Aorta (tissue), 5 donors: ENCODE measurements at places on chromosomes 7 and 10. TPM values are rescaled to one million over a fixed set of nuclear protein-coding genes. Genes with fewer than 3 reads are reported as not detected.

ADIRF gene
- total RNA-seq = 688 TPM

ZC3HAV1 gene
- total RNA-seq = 28.2 TPM

KIAA1549 gene
- total RNA-seq = 2.8 TPM

CYP3A5 gene
- total RNA-seq = 3.4 TPM
